ENCODE measurements at places on chromosomes 13 and 19.

- no peak for DNase-seq
Observed at GRCh38 chr19:1467490-1468273, 11.3 kb downstream of the C19orf25 start.

DNA sequence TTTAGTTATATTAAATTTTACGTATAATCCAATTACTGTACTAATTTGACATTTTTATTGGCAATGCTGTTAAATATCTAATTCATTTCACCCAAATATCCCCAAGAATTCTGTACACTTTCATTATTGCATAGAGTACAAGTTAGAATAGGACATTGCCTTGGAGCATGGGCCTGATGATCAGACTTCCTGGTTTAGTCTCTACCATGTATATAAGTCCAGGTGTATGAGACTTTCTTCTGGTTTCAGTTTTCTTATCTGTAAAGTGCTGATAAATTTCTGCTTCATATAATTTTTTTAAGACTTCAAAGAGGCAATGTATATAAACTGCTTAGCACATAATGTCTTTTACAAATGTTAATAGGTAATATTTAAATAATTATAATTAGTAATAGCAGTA, 179.4 kb downstream of the KLF12 start:
- DNase-seq, result no peak

GRCh38 chr19:15368798-15369593, 10.6 kb downstream of the AKAP8 start:
- DNase-seq, result no peak

DNA sequence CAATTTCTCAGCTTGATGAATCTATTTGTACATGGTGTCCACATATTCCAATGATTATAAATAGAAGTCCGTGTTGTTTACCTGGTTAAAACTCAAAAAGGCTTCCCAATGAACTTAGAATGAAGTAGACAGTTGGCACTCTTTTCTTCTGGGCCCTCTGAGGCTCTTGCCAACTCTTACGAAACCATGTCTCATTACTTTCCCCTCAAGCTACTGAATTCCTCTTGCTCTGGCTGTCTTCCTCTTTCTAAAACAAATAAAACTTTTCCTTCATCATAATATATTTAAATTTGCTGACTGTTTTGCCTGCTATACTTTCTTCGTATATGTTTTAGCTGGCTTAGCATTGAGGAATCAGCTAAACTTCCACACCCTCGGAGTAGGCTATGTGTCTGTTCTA, 139.7 kb downstream of the SLITRK6 start:
- no peak for DNase-seq

DNA sequence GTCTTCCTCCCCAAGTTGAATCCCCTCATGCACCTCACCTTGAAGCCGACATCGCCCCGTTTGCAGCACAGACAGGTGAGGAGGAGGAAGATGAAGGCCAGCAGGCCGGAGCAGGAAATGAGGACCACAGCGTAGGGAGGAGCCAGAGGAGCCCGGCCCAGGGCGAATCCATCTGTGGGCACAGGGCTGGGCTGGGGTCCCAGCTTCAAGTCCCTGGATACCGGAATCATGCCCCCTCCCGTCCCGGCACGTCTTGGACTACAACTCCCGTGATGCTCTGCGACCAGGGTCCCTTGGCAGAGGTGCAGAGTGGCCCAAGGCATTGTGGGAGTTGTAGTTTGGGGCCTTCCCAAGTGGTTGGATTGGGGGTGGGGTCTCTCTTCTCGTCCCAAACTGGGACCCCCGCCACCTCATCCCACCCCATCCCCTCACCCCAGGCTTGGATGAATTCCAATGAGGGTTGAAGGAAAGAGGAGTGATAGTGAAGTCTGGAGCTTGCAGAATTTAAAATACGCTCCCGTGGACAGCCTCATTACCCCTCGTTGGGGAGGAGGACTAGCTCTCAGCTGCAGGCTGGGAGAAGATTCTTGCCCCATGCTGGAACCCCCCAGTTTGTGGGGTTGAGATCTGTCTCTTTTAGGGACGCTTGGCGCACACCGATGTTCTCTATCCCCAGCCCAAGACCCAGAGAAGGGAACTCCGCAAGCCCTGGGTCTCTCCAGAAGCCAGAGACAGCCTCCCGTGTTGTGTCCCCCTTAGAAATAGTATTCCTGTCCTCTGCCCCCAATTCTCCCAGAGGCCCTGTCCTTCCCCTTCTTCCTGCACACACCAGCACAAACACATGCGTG, 990 bp downstream of the LMTK3 start:
- peak; percentile 78 for DNase-seq

DNA sequence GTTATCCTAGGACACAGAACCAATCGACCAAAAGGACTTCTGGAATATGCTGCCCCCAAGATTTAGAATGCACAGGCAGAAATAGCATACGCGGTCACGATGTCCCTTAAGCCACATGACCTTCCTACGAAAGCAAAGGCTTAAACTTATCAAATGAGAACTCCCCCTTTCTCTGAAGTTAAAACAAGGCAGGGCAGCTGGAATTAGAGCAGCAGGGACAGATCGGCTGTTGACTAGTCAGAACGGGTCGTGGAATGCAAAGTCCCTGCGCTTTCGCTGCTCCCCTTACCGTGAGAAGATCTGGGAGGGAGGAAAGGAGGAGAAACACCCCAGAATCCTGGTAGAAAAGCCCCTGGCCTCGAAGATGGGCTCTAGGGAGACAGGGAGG, 799 bp upstream of the USPL1 start:
- DNase-seq, result peak; percentile 98

DNA sequence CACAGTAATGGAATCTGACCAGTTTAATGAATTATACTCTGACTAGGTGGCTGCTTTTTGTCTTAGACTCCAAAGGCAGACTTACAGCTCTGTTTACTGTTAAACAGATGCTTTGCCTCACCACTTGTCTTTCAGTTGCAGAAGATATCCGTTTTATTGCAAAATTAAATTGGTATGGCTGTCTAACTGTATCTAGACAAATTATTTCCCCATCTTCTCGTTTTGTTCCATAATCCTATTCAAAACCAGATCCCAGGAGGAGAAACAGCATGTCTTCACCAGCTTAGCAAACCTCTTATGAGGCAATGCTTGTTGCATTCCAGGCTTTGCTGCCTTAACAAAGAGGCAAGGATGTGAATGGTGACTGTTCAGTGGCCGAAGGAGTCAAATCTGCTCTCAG, 215.6 kb downstream of the TDRD3 start:
- no peak for DNase-seq

- DNase-seq, result no peak
Observed at GRCh38 chr13:22080832-22081231, 410.0 kb downstream of the FGF9 start.

DNA sequence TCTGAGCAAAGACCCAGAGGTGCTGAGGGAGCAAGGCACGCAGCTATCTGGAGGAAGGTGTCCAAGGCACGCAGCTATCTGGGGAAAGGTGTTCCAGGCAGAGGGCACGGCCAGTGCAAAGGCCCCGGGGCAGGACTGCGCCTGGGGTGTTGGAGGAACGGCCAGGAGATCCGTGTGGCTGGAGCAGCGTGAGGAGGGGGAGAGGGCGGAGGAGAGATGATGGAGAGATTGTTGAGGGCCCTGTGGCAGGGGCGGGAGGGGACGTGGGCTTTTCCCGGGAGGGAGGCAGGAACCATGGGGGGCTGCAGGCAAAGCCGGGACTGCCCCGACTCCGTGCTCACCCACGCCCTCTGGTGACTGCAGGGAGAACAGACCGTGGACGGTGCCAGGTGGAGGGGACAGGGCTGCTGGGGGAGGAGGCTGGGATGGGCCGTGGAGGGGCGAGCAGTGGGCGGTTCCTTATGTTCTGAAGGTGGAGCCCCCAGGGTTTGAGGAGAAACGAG, 13.3 kb upstream of the MISP start:
- DNase-seq, result no peak

- no peak for DNase-seq
Observed at GRCh38 chr13:45518525-45519245, 53.9 kb downstream of the COG3 start.

GRCh38 chr19:39434123-39435076, 1.3 kb downstream of the RPS16 start:
- DNase-seq, result no peak

DNA sequence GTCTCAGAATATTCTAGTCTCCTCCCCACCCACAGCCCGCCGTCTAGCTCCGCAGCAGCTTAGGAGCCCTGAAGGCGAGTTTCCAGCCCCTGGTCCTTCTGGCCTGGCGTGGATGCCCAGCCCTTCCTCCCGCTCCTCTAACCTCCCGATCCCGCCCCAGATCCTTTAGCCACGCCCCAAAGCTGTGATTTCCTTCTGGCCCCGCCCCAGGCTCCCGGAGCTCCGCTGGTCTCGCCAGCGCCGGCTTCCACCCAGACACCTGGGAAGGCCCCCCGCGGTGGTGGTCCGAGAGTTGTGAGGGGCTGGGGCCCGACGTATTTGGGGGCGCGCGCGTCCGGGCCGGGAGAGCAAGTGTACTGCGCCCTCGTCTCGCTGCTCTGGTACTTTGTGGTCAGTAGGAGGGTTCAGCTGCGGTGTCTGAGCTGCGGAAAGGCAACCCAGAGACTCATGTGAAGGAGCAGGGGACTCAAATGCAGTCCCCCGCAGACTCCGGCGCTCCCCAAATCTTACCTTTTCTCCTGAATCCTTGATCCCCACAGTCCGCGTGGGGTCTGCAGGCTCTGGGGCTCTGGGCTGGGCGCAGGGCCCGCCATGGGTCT, at the start of gene CGB7:
Gene CGB7 (minus strand): TSS at position 114 of the 599 bp plus-strand sequence. CDS start 2,374 bp downstream, outside the sequence.
- peak; percentile 79 for DNase-seq
